Mesenteric fat pad (tissue), 1 donor: ENCODE measurements at places on chromosomes 7 and 10. TPM values are rescaled to one million over a fixed set of nuclear protein-coding genes. Genes with fewer than 3 reads are reported as not detected.

Gene SKIDA1
- total RNA-seq = 0.58 TPM

Gene SPDYE2
- total RNA-seq = not detected

Gene NKX6-2
- not detected for total RNA-seq

Gene PGAM1
- 190 TPM for total RNA-seq

Gene BLNK
- 4.7 TPM for total RNA-seq

Gene TRPV5
- not detected for total RNA-seq

Gene ITPRID1
- total RNA-seq = not detected

Gene SUN3
- total RNA-seq = not detected

Gene ZNF488
- 0.10 TPM for total RNA-seq

Gene C10orf67
- not detected for total RNA-seq

Gene CAMK2B
- 1.2 TPM for total RNA-seq

Gene PPP1R17
- total RNA-seq = not detected

Gene PLEKHS1
- total RNA-seq = 0.13 TPM

Gene CCT6A
- 99.8 TPM for total RNA-seq

Gene EVX1
- 0.13 TPM for total RNA-seq

DNA sequence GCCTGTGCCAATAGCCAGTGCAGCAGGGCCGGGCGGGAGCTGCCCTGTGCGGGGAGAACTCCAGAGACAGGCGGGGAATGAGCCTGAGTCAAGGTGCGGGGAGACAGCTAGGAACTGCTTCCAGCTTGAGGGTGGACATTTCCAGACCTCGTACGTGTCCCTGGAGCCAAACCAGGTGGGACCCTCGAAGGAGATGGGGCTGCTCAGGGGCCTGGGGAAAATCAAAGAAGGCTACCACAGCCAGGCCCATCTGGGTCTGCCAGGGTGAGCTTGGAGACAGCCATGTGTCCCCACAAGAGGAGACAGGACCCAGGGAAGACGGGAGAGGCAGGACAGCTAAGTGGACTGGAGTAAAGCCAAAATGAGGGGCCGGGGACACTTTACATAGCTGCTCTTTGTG, 504.9 kb upstream of the MGMT start:
- no peak for DNase-seq

- no peak for DNase-seq
These were observed 23.5 kb downstream of the HEPACAM2 start for GRCh38 chr7:93202594-93203250.

- DNase-seq = no peak
These were observed 708.2 kb upstream of the LRRN3 start for GRCh38 chr7:110382736-110383135.

- no peak for DNase-seq
These were observed 113.8 kb upstream of the CACUL1 start for GRCh38 chr10:118868589-118868988.

DNA sequence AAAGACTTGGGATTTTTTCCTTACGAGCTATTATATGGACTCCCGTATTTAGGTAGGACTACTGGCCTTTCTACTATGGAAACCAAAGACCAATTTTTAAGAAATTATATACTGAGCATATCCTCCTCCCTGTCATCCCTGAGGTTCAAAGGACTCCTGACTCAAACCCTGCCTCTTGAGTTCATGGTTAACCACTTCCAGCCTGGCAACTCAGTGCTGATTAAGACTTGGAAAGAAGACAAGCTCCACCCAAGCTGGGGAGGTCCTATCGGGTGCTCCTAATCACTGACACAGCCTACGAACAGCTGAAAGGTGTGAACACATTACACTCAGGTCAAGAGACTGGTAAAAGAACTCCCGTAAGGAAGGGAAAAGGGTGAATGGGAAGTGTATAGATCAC, 66.8 kb downstream of the LYZL2 start:
- DNase-seq = no peak

- no peak for DNase-seq
These were observed 153.6 kb upstream of the ZMIZ1 start for GRCh38 chr10:78915190-78915518.

GRCh38 chr10:83724471-83725241, 414.7 kb upstream of the GHITM start:
- no peak for DNase-seq

GRCh38 chr10:48232717-48233447, 41.6 kb downstream of the FRMPD2 start:
- peak; percentile 59 for DNase-seq

GRCh38 chr7:131190146-131190545, 137.5 kb upstream of the MKLN1 start:
- DNase-seq = no peak

DNA sequence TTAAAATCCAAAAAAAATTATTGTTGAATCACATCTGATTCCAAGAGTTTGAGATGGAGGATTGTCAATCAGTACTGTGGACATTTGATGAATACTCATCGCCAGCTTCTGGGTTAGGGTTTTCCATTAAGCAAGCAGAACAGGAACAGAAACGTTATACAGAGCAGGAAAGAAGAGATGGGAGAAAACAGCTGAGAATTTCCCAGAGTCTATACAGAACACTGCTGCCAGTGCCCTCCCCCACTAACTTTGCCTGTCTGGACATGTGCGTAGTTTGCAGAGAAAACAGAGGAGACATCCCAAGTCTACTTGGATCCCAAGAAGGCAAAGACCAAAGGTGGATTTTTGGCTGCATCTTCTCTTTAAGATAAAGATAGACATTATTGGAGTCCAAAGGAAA, 19.0 kb downstream of the C10orf90 start:
- no peak for DNase-seq

- DNase-seq = no peak
These were observed 178.3 kb downstream of the SKIDA1 start for GRCh38 chr10:21347043-21347784.

- DNase-seq = no peak
These were observed 673.9 kb downstream of the PARD3 start for GRCh38 chr10:34141032-34141680.

DNA sequence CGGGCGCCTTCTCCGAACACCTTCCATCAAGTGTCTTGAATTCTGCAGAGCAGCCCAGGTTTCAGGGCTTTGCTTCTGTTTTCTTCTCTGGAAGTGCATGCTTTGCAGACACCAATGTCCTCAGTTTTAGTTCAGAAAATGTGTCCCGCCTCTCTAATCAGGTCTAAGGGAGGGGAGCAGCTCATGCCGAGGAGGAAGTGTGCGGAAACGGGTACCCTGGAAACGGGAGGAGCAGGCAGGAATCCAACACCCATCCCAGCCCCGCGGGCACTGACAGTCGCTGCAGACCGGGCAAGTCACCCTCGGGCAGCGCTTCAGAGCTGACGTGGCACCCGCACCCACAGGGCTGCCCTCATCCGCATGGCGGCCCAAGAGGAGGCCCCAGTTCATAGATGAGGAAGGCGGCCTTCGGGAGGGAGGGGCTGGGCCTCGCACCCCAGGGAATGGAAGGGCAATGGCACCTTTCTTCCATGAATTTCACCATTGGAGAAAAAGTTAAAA, 338.7 kb downstream of the DNAJB6 start:
- peak; percentile 76 for DNase-seq

- DNase-seq = no peak
These were observed 254.7 kb downstream of the PAXIP1 start for GRCh38 chr7:154748089-154748786.

GRCh38 chr10:96831867-96832720, at the start of gene LCOR:
Gene LCOR (plus strand): TSS chr10:96832298. CDS start chr10:96949058, 116,760 bp downstream.
- DNase-seq = peak; percentile 95

GRCh38 chr10:22682237-22683139, 31.9 kb downstream of the PIP4K2A start:
- DNase-seq = no peak

GRCh38 chr7:126940723-126941307, 311.9 kb downstream of the GRM8 start:
- DNase-seq = no peak

DNA sequence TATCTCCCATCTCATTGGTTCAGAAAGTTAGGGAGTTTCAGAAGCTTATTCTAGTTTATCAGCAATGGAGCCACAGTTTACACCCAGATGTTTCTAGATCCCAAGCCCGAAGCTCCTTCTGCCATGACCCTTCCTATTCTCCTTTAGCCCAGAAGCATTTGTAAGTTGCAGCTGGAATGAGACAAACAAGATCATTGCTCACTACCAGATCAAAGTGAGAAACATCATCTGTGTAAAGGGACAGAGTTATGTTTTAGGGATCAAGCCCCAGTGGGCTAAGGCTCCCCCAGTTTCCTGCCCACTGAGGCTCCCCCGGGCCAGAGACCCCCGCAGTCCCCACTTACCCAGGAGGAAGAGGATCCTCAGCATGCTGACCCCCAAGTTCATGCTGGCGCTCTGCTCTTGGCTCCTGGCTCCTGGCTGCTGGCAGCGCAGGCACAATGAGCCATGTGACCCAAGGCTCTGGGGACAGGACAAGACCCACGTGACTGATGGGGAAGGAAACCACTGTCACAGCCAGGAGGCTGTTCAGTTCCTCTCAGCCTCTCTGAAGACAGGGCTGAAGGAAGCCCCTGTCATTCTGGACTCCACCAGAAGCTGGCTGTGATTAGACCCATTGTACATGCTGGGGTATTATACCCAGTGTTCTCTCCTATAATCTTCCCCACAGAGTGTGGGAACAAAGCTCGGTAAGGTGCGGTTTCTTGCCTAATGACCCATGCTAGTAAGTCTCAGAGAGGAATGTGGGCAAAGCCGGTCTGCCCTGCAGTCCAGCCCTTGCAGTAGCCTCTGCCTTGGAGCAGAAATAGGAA, at the start of gene TMEM273:
Gene TMEM273 (minus strand): TSS at position 442 of the 812 bp plus-strand sequence. CDS start 55 bp downstream, at position 387.
- no peak for DNase-seq

GRCh38 chr7:44278451-44279161, 46.8 kb downstream of the CAMK2B start:
- DNase-seq = peak; percentile 80

DNA sequence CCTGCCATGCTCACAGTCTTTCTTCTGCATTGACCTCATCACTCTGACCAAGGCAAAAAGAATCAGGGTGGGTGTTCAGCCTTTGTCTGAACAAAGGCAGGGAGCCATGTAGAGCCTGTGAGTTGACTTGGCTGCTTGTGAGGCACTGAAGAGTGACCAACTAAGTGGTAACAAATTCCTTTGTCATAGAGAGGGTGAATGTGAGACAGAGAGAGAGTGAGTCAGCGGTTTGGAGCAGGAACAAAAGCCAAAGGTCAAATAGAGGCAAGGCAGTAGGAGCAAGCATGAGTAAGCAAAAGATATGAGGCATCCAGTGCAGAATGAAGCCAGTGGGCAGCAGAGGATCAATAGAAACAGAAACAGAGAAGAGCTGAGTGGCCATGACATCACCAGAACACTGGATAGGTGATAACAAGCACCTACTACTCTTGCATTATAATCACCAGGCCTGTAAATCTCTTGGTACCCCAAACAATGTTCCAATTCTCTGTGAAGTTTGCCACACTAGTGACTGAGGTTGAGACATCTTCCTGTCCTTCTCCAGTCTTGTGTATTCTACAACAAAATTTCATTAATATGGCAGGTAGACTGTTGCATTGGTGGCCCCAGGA, 116.2 kb upstream of the LAMB4 start:
- DNase-seq = no peak

DNA sequence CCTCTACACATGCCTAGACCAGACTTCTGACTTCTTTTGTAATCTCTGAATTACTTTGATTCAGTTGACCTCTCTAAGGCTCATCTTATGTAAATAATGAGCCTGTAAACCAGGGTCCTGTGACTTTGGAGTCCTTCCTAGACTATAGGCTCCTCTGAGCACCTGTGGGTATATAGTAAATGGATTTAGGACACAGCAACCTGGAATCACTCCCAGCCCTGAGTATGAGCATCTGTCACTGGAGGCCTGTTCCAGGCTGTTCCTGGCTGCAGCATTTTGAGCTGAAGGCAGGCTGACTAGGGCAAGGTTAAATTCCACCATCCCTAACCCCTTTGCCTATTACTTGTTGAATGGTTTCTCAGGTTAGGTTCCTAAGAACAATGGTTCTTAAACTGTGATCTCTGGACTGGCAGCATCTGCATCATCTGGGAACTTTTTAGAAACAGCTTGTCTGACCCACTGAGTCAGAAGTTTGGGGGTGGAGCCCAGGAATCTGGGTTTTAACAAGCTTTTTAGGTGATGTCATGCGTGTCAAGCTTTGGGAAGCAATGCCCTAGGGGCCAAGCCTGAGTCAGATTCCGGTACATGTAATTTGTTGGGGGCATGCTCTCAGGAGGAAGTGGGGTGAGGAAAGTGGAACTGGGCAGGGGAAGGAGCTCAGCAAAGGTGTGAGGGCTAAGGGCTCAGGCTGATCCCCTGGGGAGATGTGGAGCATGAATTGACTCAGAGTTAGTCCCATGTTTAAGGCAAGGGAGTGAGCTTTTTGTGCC, 28.2 kb downstream of the MINDY4 start:
- no peak for DNase-seq

- peak; percentile 64 for DNase-seq
These were observed 57.8 kb downstream of the RASGEF1A start for GRCh38 chr10:43209074-43209455.

DNA sequence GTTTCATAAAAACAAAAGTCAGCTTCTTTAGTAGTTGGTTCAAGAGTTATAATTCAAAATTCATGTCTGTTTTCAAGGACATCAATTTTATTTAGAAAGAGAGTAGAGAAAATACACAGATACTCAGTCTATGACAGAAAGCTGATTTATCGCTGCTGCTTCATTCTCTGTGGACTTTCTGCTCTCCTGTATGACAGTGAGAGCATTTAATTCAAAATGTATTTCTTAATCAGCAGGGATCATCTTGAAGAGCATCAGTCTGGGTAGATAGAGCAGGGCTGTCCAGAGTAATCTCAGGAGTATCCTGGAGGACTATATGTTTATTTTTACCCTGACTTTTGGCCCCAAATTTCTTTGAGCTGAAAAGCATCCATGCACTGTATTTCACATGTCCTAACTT, 1676.7 kb downstream of the REEP3 start:
- no peak for DNase-seq

DNA sequence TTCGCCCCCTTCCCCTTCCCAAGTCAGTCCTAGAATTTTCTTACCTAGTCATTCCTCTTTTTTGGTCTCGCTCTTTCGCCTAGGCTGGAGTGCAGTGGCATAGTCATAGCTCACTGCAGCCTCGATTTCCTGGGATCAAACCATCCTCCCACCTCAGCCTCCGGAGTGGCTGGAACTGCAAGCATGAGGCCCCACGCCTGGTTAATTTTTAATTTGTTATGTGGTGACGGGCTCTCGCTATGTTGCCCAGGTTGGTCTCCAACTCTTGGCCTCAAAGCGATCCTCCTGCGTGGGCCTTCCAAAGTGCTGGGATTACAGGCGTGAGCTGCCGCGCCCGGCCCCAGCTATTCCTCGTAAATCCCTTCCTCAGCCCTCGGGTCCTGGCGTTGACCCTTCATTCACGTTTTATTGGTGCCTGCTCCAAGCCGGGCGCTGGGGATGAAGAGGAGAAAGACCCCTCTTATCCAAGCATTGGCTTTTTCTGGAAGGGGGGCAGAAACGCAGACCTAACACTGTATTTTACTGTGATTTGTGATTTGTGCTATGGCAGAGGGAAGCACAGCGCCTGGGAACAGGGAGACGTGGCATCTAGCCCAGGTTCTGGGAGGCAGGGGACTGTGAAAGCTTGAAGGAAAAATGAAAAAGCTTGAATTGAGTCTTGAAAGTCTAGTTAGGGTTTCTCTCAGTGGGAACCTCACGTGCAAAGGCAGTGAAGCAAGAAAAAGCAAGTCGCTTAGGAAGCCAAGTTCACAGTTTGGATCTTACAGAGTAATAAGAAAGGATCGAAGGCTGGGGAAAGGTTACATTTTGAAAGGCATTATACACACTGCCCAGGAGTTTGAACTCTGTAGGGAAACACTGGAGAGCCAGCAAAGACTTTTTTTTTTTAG, 516 bp downstream of the ZNHIT1 start:
- DNase-seq = no peak

GRCh38 chr10:12422189-12422588, 72.8 kb downstream of the CAMK1D start:
- DNase-seq = no peak

- peak; percentile 71 for DNase-seq
These were observed 5.0 kb upstream of the ANKRD61 start for GRCh38 chr7:6026011-6026819.
